GOT3 (cell line): ENCODE measurements at places on chromosomes 3 and 15.

DNA sequence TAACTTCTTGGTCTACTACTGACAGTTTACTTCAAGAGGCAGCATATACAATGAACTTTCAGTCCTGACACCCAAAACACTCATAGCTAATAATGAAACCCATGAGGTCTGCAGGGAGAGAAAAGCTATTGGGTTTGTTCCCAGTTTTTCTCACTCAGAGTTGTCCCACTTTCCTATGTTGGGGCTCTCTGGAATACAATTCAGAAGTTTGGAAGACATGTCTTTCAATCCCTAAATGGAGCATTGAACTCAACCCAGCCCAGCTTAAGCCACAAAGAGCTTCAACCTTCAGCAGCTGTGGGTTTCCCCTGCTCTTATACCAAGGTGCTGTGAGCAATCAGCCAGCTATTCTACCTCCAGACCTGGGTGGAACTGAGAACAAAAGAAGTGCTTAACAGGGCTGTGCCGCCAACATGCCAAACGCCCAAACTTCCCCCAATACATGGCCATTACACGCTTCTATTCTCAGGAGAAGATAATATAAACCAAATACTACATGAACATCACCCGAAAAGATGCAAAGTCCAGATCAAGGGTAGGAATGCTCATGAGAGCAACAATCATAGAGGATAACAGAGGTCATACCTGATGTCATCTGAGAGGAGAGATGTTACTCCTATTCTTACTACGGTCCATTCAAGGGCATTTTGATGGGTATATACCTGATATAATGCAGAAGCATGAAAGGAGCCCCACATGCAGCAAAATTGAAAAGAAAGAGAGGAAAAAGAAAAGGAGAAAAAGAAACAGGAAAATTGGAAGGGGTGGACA is 131.2 kb upstream of the TGFBR2 start:
- no peak for DNase-seq

DNA sequence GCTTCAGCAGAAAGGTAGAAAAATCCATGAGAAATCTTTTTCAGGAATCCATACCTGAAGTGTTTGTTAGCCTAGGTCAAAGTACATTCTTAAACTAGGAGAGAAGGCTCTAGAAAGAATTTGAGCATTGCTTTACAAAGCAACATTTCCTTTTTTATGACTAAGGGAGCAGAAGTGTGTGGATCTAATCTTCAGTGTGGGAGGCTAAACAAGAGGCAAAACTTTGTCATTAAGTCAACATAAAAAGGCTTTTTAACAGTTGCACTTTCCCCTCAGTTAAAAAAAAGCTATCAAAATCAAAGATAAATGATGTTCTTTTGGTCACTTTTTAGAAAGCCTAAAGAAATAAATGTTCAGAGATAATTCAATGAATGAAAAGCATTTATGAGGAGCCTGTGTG is 154.8 kb downstream of the TMEM108 start:
- no peak for DNase-seq

GRCh38 chr15:78987556-78988360 is 42.9 kb upstream of the CTSH start:
- no peak for DNase-seq

DNA sequence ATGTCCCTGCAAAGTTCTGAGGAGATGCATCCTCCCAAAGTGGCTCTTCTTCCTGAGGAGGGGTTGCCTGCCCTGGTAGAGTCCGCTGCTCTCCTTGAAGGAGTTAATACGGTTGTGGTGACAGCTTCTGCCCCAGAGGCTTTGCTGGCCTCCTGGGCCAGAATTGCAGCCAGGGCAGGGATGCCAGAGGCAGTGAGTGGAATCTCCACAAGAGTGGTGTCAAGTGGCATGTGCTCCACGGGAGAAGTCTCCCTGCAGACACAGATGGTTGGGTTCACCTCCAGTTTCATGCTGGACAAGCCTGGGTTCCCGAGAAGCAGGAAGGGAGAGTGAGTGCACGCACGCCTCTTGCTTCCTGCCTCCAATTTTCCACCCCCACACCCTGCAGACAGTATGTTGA is 105.5 kb downstream of the SLC25A26 start:
- no peak for DNase-seq

- no peak for DNase-seq
These were observed 15.8 kb downstream of the DUSP7 start for GRCh38 chr3:52040600-52040999.

GRCh38 chr3:95923496-95924210 is 890.7 kb upstream of the EPHA6 start:
- peak; percentile 5 for DNase-seq

DNA sequence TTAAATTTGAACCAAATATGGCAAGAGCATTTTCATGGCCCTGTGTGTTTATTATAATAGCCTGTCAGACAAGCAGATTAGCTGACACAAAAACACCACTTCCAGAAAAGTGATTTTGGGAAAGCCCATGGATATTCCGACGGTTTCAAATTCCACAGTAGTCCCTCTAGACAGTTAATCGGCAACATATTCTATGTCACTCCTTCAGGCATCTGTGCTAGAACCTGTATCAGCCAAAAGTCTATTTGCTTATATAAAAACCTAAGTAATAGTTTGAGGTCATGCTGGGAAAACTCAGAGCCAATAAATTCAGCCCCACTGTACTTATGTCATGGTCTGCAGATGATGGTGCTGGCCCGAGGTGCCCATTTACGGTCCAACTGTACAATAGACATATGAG is 110.2 kb upstream of the ARHGEF26 start:
- no peak for DNase-seq

DNA sequence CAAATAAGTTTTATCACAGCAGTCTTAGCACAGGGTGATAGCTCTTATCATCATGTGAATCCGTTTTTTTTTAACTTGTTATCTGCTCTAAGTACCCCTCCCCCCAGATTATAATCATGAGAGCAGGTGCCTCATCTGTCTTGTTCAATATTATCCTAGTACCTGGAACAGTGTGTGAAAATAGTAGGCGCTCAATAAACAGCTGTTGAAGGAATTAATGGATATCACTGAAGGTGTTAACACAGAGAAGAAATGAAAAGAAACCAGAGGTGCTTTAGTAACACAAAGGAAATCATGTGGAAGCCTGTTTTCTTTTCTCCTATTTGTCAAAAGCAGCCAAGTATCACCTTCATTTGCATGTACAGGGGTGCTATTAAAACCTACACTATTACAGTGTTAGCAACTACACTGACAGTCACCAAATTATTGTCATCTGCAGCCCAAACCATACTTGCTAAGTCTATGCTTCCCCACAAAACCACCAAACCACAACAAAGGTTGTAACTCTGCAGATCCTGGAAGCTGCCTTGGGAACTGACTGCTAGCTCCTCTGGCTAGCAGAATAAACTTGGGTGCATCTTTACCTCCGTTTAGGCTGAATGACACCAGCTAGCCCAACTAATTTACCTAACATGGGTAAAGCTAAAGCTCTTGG is 2.9 kb downstream of the XPC start:
- DNase-seq, result no peak

GRCh38 chr15:36886191-36886590 is 214.2 kb downstream of the MEIS2 start:
- DNase-seq, result no peak

- DNase-seq, result no peak
These were observed 759.2 kb upstream of the CFAP20DC start for GRCh38 chr3:59809016-59809415.

GRCh38 chr3:149316437-149316836 is 17.0 kb downstream of the TM4SF18 start:
- no peak for DNase-seq

DNA sequence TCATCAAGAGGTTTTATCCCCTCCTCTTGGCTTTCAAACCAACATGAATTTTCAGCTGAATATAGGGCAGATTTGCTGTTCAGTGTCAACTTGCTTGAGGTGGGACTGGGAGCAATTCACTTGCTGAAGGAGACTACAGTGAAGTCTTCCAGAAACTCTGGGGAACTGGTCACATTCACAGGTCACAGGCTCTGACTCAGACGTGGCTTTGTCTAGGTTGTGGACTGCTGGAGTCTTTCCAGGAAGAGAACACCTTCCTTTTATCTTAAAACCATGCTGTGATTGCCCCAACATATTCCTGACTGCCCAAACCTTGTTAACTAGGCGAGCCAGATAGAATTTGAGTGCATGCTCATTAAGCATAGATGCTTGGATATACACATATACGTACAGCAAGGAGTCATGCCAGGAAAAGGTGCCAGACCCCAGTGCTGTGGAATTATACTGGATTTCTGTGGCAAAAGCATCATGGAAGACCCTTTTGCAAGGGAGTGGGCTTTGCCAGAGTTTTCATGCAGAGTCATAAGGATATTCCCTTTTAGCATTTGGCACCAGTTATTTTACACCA is 399.1 kb upstream of the TBL1XR1 start:
- no peak for DNase-seq

GRCh38 chr3:130687327-130687726 is 59.3 kb downstream of the PIK3R4 start:
- DNase-seq, result no peak

DNA sequence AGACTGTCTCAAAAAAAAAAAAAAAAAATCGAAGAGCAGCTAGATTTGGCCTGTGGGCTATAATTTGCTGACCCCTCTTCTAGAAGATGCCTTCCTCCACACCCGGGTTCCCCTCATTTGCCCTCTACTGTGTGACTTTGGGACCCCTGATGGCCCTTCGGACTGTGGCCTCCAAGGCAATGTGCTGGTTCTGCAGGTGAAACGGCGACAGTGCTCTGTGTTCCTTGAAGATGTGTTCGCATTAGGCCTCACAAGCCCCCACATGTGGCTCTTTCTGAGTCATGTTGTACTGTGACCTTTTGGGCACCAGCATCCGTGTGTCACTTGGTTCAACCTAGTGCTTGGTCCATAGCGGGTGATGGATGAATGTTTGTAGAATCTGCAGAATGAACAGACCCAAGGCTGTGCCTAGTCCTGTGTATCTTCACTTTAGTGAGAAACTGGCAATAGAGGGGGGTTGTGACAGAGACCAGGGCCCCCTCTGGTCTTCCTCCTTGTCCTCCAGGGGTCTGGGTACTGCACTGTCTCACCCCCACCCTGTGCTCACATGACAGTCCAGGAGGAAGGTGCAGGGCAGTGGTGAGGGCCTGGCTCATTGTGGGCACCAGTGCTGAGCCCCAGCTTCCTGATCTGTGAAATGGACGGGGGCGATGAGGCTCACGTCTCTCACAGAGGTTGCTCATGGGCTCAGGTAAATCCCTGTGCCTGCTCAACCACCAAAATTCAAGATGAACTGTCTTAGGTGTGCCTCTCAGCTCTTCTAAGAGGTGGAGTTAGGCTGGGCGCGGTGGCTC is 22.7 kb downstream of the GOLGA6L2 start:
- DNase-seq, result no peak

DNA sequence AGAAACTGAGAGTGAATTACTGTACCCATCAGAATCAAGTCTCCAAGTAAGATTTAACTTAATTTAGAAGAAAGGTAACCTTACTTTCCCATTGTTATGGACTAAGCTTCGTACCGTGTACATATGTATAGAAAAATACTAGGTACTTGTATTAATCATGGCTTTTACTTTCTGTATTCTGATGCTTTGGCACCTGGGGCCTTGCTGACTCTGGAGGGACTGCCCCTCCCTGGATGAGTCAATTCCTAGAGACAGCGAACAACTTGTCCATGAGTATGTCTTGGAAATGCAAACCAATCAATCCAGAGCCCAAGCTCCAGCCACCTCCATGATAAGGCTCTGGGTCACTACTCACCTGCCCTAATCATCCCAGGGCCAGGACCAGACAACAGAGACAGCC is 50.0 kb upstream of the DGKG start:
- no peak for DNase-seq

DNA sequence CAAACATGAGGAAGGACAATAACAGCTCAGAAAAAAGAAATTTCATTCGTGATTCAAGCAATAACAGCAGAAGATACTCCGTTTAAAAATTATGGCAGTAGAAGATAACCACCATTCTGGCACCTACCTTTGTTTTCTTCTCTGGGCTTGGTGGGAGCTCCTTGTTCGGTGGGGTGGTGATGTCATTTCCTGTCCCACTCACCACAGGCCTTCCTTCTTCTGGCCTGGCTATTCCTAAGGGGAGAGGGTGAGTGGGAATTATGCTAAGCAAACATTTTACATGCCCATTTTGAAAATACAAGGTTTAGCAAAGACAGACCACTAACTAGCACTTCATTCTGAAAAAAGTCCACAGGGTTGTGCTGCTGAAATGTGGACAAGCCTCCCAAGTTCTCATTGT is 74.4 kb downstream of the DHX30 start:
- no peak for DNase-seq

DNA sequence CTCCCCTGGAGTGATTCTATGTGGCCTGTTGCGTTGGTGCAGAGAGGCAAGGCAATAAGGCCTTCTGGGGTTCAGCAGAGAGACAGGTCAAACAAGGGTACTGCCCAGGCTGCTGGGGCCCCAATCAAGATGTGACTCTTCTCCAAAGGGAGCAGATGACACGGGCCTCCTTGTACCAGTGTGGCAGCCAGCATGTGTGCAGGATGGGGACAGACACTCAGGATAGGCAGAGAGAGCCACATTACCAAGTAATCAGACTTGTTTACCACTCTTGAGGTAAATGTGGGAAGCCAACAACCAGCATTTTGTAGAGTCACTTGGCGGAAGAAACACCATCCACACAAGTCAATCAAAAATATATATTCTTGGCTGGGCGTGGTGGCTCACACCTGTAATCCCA is 95.3 kb upstream of the DLG1 start:
- DNase-seq, result no peak

DNA sequence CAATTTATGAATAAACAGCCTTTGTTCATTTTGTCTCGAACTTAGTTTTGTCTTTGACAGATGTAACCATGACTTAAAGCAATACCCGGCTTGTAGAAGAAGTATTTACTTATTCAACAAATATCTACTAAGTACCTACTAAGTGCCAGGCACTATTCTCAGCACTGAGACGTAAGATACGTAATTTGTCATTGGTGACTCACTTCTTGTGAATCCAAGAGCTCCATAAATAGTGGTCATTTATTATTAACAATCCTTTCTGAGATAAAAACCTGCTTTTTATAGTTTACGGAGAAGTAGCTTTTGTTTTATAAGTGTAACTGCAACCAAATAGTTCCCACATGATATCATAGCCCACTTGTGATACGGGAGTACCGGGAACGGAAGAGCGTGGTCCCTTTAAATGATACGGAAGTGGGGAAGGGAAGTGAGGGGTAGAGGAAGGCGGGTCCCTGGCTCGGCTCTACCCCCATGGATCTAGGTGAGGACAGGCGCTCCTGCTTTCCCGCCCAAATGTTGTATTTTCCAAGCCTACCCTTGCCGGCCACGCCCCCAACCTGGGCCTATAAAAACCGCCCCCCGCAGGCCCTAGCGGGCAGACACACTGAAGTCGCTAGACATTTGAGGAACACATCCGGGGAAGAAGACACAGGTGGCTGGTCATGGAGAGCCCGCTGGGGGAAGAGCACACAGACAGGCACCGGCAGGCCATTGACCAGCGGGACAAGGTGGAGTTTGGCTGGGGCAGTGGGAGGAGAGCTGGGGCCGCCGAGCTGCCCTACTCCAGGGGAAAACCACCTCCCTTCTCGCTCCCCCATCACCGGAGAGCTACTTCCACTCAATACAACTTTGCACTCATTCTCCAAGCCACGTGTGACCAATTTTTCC is at the start of gene SAMMSON:
Gene SAMMSON (plus strand): TSS at position 594 of the 888 bp plus-strand sequence.
- DNase-seq, result no peak

DNA sequence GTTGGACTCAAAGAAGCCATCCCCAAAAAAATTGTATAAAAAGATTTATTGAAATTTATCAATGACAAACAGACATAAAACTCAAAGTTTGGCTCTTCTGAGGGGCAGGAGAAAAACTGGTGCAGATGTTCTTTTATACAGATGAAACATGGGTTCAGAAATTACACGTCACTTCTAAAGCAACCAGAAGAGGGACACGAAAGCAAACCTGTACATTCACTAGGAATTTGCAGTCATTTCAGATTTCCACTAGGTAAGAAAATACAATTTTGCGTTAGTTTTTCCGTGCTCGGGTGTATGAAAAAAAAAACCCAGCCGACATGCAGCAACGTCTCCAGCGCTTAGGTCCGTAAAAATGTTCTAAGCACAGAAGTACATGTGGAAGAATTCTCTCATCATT is 41.8 kb downstream of the ANP32A start:
- DNase-seq, result no peak
